ENCODE measurements at places on chromosomes 3 and 15. TPM values are rescaled to one million over a fixed set of nuclear protein-coding genes. Genes with fewer than 3 reads are reported as not detected.

Gene FANCD2OS
- total RNA-seq, result not detected

Gene TRIM42
- not detected for total RNA-seq

Gene COL6A5
- total RNA-seq, result not detected

- H3K36me3 ChIP-seq, result no peaks in the 10 kb centered on the region
- H3K4me3 ChIP-seq, result no peak overlapping the region
- H3K27me3 ChIP-seq, result peaks cover 20% of the 10 kb centered on the region
- peaks cover 47% of the 10 kb centered on the region for H3K4me1 ChIP-seq
- DNase-seq, result no peak
Measured at GRCh38 chr3:112003321-112004080, 4.8 kb downstream of the TAGLN3 start.

DNA sequence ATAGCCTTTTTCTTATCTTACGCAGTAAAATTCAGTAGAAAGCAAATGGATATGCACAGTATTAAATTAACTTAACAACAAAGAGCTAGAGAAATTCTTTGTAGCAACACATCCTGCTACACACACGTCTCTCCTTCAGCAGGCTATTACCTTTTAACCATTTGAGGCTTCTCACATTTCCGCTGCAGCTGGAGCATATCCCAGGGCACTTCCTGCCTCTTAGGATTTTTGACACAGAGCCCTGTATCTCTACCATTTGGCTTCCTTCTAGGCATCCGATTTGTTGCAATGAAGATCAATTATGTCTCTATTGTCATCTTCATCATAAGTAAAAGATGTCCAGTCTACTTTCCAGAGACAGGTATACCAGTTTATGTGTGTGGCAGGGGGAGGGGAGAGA lies 292.4 kb upstream of the CBLB start:
- no peak for DNase-seq
- H3K4me3 ChIP-seq, result no peak overlapping the region
- H3K27ac ChIP-seq, result no peak overlapping the region
- H3K36me3 ChIP-seq, result no peaks in the 10 kb centered on the region

- no peak overlapping the region for H3K4me3 ChIP-seq
- no peak for DNase-seq
- H3K27me3 ChIP-seq, result no peaks in the 10 kb centered on the region
- H3K27ac ChIP-seq, result no peak overlapping the region
- H3K36me3 ChIP-seq, result no peaks in the 10 kb centered on the region
Measured at GRCh38 chr3:194554473-194555123, 67.8 kb upstream of the ATP13A3 start.

DNA sequence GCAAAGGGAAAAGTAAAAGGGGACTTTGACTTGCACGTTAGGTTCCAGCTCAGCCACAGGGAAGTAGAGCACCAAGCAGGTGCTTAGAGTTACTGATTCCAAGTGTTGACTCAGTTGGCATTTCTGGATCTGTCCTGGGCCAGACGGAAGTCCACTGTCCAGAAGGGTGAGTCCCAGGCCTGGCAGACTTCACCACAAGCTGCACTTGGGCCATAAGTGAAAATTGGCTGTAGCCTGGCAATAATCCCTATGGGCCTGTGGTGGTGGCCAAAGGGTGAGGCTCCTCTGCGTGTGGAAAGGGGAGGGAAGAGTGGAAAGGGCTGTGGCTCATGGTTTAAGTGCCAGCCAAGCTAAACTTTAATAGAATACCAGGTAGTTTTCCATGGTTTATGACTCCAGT lies 121.5 kb downstream of the DTWD1 start:
- no peak for DNase-seq
- H3K4me1 ChIP-seq, result no peaks in the 10 kb centered on the region
- no peak overlapping the region for H3K4me3 ChIP-seq
- no peaks in the 10 kb centered on the region for H3K36me3 ChIP-seq
- H3K27me3 ChIP-seq, result no peaks in the 10 kb centered on the region
